ENCODE measurements at places on chromosomes 1 and 21.

- no peak for DNase-seq
These were observed 4.1 kb downstream of the ORC1 start for GRCh38 chr1:52400131-52400530.

- DNase-seq = no peak
These were observed 2.7 kb upstream of the RBM15 start for GRCh38 chr1:110336300-110337039.

- DNase-seq = no peak
These were observed 651.4 kb downstream of the KCNT2 start for GRCh38 chr1:195956845-195957244.

GRCh38 chr21:23522751-23523150 lies 2084.5 kb downstream of the MRPL39 start:
- DNase-seq = no peak

GRCh38 chr21:45277101-45278045 lies 10.3 kb downstream of the POFUT2 start:
- DNase-seq = no peak

DNA sequence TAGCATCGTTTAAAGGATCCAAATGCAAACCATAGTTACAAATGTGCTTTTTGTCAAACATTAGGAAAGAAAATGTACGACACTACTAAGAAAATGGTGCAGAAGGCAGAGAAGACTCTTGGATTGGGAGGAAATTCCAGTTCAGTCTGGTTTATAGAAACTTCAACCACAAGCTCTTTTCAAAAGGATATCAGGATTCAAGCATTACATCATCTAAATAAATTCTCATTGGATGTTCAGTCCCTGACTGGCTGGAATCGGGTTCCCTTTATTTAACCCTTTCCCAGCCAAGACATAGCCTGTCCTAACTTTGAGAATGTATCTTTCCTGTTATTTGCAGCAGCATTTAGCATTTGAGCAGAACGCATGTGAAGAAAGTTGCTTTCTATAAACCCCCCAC lies 184.6 kb downstream of the LMO4 start:
- DNase-seq = no peak

DNA sequence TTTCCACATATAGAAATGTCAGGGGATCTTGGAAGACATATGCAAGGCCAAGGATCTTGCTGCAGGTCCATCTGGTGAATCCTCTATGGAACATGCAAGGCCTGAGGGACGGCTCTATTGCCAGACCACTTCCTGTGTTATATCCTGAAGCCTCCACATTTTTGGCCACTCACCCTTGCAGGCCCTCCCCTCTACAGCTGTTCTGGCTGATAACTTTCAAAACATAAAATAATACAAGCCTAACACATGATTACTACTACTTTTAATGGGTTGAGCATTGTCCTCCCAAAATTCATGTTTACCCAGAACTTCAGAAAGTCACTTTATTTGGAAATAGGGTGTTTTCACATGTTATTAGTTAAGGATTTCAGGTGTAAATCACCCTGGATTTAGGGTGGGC lies 18.5 kb upstream of the LYPLAL1 start:
- no peak for DNase-seq

DNA sequence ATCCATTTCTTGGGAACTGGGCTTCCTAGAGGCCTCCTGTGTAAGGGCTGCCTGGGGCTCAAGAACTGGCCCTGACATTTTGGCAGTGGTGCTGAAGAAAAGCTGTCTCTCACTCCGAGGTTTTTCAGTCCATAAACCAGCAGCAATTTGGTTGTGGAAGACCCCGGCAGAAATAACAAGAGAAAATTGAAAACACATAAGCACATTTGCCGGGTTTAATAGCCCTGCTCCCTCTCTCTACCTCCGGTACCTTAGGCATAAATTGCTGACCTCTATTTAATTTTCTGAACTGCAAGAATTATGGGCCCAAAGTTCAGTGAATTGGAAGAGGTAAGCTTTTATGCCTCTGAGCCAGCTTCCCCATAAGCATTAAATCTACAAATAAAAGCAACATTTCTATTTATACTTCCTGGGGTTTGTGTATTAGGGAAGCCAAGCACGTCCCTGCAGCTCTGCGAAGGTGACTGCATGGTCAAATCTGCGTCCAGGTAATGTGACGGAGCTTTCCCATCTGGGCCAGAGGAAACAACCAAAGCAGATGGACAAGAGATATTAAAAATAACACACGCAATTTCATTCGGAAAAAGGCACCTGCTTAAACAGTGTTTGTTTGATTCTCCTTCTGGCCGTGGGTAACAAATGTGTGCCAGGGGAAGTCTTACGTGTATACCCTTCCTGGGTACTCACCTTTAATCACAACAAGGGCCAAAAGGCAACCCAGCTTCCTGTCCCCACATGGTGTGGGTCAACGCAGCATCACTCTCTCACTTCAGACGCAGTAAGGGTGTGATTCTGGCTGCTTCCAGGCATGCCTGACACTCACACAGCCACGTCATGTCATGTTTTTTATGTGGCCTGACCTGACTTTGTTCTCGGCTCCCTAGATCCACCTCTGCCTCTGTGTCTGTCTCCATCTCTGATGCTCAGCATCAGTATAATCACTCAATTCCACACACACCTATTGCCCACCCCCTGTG lies 69.2 kb downstream of the PAPPA2 start:
- no peak for DNase-seq

GRCh38 chr1:219340796-219341195 lies 167.1 kb downstream of the LYPLAL1 start:
- DNase-seq = no peak

Data from NCI-H345 (cell line).